ENCODE measurements at places on chromosomes 13 and 19.

DNA sequence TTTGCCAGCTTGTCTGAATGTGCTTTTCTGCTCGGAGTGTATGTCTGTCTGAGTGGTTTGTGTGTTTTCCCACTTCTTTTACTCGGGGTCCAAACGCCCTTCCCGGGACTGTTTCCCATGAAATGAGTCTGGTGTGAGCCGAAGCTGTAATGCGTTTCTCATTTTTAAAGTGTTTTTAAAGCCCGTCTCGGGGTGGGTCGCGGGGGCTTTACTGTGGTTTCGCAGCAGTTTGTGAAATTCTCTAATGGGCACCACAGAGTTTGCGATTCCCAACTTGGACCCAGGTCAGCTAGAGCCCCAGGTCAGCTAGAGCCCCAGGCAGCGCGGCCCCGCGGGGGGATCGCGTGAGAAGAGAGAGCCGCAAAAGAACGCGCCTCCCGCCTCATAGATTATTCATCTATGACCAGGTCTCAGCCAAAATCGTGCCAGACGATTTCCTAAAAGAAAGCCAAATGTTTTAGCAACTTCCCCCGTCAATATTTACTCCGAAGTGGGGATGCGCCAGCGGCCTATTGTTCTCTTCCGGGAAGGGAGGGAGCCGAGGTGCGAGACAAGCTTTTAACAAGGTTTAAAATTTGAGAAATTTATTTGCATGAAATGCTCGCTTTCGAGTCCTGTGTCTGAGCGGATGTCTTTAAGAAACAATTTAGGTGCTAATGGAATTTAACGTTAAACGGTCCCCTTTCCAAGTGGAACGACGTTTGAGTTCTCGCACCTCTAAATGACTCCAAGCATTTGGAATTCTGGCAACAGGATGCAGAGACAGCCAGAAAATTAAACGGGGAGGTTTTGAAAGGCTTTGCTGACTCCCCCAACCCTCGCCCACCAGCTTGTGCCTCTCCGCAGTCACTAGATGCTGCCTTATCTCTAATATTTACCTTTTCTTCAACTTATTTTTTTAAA, 2.2 kb downstream of the ZIC2 start:
- no peak for DNase-seq

- DNase-seq, result no peak
Observed at GRCh38 chr13:91167706-91168385, 179.6 kb upstream of the MIR17HG start.

DNA sequence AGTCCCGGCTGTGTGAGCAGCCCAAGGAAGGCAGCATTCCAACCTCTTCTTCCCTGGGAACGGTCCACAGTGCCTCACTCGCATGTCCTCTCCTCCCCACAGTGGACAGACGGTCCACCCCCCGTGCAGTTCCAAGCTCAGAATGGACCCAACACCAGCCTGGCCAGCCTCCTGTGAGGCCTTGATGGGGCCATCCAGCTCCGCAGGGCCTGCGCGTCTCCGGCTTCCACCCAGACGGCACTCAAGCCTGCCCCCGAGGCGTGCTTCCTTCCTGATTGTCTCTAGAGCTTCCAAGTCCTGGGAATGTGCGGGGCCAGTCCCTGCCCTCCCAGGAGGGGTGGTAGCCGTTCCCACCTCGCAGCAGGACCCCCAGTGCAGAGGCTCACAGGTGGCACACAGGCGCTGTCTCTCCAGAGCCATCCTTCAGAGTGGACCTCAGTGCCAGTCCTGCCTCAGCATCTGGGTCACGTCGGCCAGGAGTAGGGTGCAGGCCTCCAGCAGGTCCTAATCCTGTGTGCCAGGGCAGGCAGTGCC, 35.0 kb downstream of the MAU2 start:
- DNase-seq, result no peak

DNA sequence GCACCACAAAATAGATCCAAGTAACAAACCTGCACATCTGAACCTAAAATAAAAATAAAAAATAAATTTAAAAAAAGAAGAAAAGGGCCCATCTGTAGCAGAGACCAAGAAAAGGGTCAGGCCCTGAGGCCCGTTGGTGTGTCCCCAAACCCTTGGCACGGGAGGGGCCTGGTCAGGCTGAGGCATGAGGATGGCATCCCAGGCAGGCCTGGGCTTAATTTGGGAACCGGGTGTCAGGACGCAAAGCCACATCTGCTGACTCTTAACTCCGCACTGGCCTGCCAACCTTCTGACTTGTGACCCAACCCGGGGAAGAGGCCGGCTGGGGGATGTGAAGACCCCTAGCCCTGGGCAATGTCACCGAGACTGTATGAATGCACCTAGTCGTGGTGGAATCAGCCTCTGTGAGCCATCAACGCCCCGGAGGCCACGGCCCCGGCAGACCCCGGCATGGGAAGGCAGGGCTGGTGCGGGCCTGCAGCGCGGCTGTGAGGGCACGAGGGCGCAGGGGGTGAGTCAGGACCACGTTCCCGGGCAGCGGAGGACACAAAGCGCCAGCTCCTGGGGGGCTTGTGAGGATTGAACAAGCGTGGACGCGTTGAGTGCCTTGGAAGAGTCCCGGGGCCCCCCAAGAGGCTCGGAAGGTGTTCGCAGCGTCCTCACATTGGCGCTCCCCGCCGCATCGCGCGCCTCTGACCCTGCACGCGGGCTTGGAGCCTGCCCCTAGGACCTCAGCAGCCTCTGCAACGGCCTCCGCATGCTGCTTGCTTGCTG, 38.2 kb downstream of the ATP12A start:
- DNase-seq, result no peak

DNA sequence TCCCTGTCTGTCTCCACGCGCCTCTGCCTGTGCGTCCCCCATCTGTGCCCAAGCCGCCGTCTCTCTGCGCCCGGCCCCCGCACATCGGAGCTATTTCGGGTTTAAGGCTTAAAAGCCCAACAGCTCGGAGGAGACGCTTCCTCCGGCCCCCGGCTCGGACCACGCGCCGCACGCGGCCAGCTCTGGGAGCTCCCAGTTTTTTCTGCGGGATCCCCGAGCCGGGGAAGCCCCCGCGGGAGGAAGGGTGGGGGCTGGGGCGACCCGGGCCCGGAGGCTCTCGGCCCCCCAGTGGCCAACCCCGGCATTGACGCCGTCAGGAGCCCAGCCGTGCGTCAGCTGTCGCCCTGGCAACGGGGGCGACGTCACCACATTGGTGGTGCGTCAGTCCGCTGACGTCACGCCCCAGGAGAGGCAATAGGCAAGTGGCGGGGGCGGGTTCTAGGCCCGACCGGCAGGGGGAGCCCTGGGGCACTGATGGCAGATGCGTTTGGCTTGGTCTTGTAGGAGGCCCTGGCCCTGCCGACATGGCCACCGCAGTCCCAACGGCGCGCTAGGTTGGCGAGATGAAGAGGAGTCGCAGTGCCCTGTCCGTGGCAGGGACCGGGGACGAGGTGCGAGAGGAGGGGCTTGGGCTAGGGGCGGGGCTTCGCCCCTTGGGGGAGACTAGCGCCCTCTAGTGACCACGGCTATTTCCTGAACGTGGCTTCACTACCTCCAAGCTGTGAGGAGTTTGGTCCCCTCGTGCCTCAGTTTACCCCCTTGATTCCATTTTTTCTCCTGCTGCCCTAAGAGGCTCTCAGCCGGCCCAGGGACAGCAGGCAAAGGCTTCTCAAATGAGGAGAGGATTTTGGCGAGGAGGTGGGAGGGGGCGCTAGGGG, 3.7 kb upstream of the PDE4A start:
- peak; percentile 93 for DNase-seq

- DNase-seq, result no peak
Observed at GRCh38 chr13:37929308-37929707, 59.7 kb upstream of the TRPC4 start.

- DNase-seq, result no peak
Observed at GRCh38 chr13:89307278-89307677, 1636.1 kb downstream of the SLITRK5 start.

GRCh38 chr13:41681587-41681986, 224.2 kb downstream of the RGCC start:
- no peak for DNase-seq

GRCh38 chr19:55071129-55071502, 4.6 kb upstream of the EPS8L1 start:
- no peak for DNase-seq

DNA sequence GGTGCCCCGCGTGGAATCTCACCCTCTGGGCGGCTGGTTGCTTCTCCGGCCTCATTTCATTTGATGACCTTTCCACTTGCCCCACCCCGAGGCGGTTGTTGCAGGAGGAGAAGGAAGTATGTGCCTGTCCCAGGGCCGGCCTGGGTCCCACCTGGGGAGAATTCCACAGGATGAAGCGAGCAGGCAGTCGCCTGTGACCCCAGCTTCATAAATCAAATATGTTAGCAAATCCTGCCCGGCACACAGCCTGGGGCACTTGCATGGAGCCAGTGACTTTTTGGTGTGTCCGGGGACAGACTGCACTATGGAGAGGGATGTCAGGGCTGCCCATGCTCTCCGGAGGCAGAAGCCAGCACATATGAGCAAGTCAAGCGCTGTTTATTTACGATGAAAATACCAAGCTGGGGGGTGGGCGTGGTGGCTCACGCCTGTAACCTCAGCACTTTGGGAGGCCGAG, 19.7 kb upstream of the ZBTB7A start:
- no peak for DNase-seq

DNA sequence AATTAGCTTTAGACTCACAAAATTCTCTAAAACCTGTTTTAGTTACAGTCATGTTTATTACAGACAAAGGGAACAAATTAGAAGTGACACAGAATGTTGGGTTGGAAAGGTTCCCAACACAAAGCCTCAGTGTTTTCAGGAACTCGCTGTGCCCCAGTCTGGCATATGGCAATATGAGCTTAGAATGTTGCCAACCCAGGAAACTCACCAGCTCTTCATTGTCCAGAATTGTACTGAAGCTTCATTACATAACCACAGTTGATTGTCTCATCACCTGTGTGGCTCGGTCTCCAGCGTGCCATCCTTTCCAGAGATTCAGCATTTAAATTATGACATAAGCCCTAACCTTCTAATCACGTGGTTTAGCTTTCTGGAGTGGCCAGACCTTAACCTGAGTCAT, 19.1 kb downstream of the ZNF264 start:
- no peak for DNase-seq

- no peak for DNase-seq
Observed at GRCh38 chr13:21742096-21742495, 71.2 kb downstream of the FGF9 start.

- DNase-seq, result no peak
Observed at GRCh38 chr19:51513968-51514367, 12.4 kb upstream of the SIGLEC12 start.

GRCh38 chr13:93145199-93145598, 81.4 kb upstream of the GPC6 start:
- no peak for DNase-seq

DNA sequence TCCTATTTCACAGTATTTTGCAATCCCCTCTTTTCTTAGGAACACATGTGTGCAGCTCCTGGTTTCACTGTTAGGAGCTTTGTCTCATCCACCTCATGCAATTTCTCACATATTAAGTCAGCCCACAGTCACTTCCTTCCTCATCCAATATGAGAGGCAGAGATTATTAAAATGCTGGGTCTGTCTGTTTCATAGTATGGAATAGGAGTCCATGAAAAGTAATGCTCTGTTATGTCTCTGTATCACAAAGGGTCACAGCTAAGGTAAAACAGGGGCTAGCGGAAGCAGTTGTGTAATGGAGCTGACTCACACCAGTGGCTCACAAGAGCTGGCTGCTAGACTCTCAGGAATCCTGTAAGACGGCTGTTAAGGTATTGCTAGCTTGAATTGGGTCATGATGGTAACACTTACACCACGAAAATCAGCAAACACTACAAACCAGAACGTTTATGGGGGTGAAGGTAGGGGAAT, 216.5 kb downstream of the EFNB2 start:
- no peak for DNase-seq

GRCh38 chr19:53809518-53810186, 14.5 kb downstream of the NLRP12 start:
- no peak for DNase-seq

DNA sequence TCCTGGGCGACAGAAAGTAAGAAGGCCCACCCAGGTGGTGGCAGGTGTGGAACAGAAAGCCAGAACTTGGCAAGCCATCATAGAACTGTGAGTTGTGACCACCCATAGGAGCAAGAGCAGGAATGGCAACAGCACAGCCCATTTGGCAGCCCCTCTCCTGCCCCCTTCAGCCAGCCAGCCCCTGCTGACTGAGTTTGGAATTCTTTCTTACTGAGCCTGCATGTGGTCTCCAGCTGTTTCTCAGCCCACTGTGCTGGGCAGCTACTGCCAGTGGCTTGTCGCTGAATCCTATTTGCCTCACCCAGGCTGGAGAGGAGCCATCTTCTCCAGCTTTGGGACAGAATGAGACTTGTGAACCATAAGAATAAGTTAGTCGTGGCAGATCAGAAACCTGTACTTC, 28.3 kb downstream of the CNMD start:
- no peak for DNase-seq

GRCh38 chr19:35208121-35208520, 20.4 kb downstream of the FAM187B start:
- no peak for DNase-seq

DNA sequence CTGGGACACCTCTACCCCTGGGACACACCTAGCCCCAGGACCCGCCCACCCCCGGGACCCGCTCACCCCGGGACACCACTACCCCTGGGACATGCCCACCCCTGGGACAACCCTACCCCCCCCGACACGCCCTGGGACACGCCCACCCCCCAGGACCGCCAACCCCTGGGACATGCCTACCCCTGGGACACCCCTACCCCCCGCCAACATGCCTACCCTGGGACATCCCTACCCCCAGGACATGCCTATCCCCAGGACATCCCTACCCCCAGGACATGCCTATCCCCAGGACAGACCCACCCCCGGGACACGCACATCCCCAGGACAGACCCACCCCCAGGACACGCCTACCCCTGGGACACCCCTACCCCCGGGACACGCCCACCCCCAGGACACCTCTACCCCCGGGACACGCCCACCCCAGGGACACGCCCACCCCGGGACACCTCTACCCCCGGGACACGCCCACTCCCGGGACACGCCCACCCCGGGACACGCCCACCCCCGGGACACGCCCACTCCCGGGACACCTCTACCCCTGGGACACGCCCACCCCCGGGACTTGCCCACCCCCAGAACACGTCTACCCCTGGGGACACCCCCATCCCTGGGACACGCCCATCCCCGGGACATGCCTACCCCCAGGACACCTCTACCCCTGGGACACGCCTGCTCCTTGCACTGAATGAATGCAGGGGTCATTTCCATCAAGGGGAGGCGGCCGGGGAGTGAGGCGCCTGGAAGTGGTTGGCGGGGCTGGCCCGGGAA, 32.3 kb downstream of the ADPRHL1 start:
- peak; percentile 3 for DNase-seq

- DNase-seq, result no peak
Observed at GRCh38 chr13:71979616-71980015, 112.6 kb upstream of the DACH1 start.

GRCh38 chr13:53560556-53560955, 531.9 kb downstream of the OLFM4 start:
- DNase-seq, result no peak

GRCh38 chr19:57280962-57281400, 696 bp downstream of the ZNF460 start:
- peak; percentile 29 for DNase-seq

GRCh38 chr19:11067356-11068113, 21.7 kb upstream of the LDLR start:
- DNase-seq, result no peak

GRCh38 chr13:67568205-67568604, 338.1 kb upstream of the PCDH9 start:
- no peak for DNase-seq

GRCh38 chr19:30054210-30054609, 112.2 kb downstream of the URI1 start:
- no peak for DNase-seq

- no peak for DNase-seq
Observed at GRCh38 chr13:76472916-76473315, 413.3 kb downstream of the KCTD12 start.

- no peak for DNase-seq
Observed at GRCh38 chr13:113933901-113934300, 40.0 kb downstream of the C13orf46 start.

All from activated CD4-positive, alpha-beta T cell treated with anti-CD3 and anti-CD28 coated beads, Interleukin-2, amount 50 U/mL, for 48 hours (primary cell).